Fibroblast of villous mesenchyme (primary cell): ENCODE measurements at places on chromosomes 12 and 14.

GRCh38 chr14:101891471-101891870 is 72.9 kb upstream of the DYNC1H1 start:
- DNase-seq = no peak

- no peak for DNase-seq
Observed at GRCh38 chr12:100795800-100796179, 1.2 kb downstream of the ANO4 start.

DNA sequence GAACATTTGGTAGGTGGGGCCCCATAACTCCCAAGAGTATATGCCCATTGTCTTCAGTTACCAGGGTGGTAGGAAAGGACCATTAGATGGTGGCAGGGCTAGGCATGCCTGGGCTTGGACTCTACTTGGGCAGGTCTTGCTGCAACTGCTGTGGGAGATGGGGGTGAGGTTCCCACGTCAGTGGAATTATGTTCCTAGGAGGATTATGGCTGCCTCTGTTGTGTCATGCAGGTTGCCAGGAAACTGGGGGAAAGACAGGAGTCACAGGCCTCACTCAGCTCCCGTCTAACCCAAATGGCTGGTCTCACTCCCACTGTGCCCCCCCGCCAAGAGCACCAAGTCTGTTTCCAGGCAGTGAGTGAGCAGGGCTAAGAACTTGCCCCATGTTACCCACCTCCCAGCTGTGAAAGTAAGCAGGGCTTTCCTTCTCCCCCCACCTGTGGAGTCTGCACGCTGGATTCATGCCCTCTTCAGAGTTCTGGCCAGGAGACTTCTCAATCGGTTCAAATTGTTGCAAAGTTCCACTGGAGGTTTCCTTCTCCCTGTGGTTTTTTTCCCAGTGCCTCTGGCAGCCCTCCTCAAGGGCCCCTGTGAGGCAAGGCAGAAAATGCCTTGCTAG is 337.5 kb downstream of the CCDC91 start:
- DNase-seq = no peak

DNA sequence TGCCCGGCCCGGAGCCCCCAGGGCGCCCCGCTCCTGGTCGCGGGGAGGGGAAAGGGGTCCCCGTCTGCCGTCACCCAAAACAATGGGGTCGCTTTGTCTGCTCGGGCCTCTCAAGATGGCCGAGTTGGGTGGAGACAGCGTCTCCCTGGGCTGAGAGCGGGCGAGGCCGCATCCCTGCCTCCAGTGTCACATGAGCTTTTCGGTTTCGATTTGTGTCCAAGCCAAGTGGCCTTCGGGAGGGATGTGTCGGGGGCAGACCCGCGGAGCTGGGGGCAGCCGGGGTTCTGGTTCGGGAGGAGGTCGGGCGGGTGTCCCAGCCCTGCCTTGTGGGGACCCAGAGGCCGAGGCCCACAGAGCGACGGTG is 790 bp downstream of the DYNC1H1 start:
- DNase-seq = peak; percentile 80

GRCh38 chr12:121296618-121297434 is at the start of gene CAMKK2:
TSS of gene CAMKK2 (minus strand) at chr12:121296709. CDS start at chr12:121274526, 22,183 bp downstream.
- DNase-seq = peak; percentile 77

DNA sequence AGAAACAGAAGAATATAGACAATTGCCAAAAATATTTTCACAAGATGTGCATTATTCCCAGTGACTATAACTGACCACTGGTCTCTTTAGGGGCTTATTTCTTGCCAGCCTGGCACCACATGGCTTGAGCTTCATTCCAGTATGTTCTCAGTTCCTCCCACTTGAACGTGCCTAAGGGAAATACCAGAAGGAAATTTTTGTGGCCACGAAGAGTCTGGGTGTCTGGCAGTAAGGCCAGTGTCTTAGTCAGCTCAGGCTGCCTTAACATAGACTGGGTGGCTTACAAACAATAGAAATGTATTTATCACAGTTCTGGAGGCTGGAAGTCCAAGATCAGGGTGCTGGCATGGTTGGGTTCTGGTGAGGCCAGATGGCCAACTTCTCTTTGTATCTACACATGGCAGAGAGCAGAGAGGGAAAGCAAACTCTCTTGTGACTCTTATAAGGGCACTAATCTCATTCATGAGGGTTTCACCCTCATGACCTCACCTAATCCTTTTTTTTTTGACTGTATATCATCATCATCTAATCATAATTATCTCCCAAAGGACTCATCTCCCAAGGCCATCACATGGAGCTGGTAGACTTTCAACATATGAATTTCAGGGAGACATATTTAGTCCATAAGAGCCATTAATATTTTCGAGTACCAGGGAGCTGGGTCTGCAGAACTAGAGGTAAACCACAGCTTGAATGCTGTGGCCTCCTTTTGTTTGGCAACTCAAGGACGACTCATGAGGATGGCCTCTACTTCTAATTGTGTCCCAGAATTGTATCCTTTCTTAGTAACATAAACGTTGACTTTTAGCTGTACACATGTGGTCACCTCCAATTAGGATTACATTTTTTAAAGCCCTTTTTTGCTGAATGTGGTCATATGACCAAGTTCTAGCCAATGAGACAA is 5.1 kb upstream of the SMOC1 start:
- no peak for DNase-seq

GRCh38 chr12:8037947-8038346 is 5.4 kb downstream of the FOXJ2 start:
- DNase-seq = no peak

DNA sequence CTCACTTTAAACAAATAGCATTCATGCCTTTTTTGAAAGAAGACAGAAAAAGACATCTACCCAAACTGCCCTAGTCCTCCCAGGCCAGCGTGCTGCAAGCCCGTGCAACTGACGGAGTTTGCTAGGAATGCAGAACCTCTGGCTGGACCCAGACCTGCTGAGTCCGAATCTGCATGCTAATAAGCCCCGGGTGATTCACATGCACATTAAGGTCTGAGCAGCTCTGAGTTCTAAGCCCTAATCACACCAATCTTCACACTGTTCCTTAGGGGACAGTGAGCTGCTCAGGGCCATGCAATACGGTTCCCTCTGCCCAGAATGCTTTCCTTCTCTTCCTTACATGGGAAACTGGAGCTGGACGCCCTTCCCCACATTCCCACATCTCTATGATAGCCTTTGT is 25.2 kb downstream of the HAL start:
- DNase-seq = no peak

- no peak for DNase-seq
Observed at GRCh38 chr12:15763328-15763727, 25.9 kb downstream of the EPS8 start.

DNA sequence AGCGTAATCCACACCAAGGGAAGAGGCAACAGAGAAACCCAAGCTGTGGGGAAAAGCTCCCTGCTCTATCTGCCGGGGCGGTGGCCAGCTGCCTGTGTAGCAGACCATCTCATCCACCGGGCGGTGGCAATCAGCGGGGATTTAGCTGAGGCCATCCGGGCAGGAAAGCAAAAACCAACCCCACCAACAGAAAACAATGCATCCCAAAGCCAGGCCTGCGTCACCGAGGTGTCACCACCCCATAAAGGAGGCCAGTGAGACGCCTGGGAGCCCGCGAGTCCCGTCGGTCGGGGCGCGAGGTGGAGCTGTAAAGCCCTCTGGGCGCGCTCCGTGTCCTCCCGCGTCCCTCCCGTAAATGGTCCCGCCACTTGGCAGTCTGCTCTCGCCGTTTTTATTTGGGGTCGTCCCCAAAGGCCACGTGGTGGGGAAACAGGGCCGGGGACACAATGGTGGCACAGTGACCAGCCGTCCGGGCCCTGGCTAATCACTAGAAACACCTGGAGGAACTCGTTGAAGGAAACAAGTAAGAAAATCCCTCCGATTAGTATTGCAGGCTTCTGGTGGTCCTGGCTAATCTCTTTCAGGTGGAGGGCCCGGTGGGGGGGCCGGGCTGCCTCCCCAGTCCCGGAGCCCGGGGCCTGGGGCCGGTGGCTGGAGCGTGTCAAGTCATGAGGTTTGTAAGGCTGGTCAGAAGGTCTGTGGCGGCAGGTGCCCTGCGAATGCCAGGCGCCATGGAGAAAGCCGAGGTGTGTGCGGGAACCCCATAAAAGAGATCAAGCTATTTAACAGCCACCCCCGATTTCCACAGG is 94.7 kb upstream of the GSC start:
- DNase-seq = no peak

DNA sequence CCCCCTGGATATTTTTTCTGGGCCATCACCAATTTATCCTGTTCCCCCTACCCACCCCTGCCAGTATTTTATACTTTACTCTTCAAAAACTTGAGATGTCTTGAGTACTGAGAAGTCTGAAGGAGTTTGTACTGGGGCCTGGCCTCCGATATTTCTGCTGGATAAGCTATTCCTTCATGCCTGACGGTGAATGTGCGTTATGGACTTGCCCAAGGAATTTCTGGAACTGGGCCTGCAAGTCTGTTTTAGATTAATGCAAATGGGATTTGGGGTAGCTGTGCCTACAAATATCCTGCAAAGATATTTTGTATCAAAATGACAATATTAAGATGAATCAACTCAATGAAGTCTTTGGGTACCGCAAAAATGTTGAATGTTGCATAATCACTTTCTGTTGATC is at the start of gene PTCSC3:
PTCSC3 (minus strand) TSS at position 199 of the 400 bp plus-strand sequence.
- DNase-seq = no peak

- DNase-seq = peak; percentile 50
Observed at GRCh38 chr14:37900561-37900960, 305.1 kb downstream of the TTC6 start.

DNA sequence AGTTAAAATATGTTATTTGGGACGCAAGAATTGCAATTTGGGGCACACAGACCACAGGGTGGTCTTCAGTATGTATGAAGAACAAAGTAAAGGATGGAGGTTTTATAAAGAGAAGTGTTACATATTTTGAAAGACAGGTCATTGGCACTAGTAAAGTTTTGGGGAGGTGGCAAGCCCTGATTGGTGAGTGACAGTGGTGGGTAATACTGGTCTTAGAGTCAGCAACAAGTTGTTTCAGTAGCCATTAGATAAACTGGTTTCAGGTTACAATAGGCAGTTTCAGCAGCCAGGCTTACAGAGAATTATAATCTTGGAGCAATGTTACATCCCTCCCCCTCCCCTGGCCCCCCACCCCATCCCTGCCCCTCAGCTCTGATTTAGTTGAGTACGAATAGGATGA is 17.5 kb downstream of the MARK3 start:
- peak; percentile 59 for DNase-seq

DNA sequence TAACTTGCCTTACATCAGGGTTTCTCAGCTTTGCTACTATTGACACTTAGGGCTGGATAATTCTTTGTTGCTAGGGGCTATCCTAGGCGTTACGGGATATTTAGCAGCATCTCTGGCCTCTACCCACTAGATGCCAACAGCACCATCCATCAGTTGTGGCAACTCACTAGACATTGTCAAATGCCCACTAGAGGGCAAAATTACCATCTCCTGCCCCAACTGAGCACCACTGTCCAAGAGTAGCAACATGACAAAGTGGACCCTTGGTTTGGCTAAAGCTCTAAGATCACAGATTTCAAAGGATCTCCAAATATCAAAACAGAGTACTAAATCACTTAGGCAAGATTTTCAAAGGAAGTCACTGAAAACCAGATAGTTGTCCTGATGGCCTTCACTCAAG is 251.7 kb upstream of the TBX3 start:
- DNase-seq = no peak

DNA sequence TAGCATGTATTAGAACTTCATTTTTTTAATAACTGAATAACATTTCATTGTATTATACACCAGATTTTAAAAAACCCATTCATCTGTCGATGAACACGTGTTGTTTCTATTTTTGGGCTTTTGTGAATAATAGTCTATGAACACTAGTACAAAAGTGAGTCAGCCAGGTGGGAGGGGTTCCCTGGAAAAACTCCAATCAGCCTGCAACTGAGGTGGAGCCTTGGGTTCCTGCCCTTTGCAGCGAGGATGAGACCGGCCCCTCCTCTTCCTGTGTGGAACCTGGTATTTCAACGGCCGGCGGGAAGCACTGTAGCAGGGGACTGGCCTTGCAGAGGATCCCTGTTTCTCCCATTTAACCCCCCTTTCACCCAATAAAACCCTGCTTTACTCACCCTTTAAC is 56.1 kb downstream of the LMNTD1 start:
- no peak for DNase-seq

- DNase-seq = no peak
Observed at GRCh38 chr14:56280843-56281242, 162.6 kb downstream of the PELI2 start.

GRCh38 chr14:91330856-91331255 is 86.4 kb upstream of the GPR68 start:
- no peak for DNase-seq

- no peak for DNase-seq
Observed at GRCh38 chr12:53343449-53343848, 7.3 kb upstream of the SP7 start.

DNA sequence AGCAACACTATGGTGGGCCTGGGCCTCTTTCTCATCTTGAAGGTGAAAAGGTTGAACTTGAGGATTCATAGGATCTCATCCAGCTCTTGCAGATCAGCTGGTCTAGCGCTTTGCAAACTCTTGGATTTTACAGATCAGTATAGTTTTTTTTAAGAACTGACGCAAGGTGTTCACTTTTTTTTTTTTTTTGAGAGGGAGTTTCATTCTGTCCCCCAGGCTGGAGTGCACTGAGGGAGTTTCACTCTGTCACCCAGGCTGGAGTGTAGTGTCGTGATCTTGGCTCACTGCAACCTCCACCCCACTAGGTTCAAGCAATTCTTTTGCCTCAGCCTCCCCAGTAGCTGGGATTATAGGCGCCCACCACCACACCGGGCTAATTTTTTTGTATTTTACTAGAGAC is 20.4 kb upstream of the LGMN start:
- DNase-seq = no peak

DNA sequence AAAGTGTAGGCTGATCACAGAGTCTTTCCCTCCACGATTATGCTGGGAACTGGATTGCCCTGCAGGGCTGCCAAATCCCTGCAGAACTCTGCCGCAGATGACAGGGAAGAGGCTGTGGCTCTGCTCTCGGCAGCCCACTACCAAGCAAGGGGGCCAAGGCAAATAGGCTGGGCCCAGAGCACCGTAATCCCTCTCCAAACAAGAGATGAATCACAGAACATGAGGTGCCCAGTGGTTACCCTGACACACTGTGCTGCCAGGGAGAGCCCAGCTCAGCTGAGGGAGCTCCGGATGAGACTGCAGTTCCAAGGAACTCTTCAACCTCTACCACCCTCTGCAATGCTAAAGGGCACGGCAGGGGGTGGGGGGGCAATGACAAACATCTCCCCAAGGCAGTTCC is 33.9 kb downstream of the STON2 start:
- no peak for DNase-seq

DNA sequence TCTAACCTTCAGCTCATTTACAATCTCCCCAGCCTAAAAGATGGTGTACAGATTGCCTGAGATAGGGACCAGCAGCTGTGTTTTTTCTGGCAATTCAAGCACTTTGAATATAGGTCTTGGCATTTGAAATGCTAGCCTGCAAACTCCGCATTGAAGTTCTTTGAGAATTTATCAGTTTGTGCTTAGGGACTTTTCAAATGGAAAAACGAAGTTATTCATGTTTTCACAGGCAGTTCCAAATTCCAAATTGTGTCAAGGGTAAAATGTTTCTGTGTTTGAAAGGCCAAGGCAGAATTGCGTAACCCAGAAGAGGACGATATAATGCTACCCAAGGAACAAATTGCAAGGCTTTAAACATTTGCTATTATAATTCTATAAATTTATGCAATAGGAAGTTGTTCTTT is 168.9 kb upstream of the RASSF8 start:
- DNase-seq = peak; percentile 45
